Tibial nerve (tissue), 4 donors: ENCODE measurements at places on chromosomes 2 and 18. TPM values are rescaled to one million over a fixed set of nuclear protein-coding genes. Genes with fewer than 3 reads are reported as not detected.

DNA sequence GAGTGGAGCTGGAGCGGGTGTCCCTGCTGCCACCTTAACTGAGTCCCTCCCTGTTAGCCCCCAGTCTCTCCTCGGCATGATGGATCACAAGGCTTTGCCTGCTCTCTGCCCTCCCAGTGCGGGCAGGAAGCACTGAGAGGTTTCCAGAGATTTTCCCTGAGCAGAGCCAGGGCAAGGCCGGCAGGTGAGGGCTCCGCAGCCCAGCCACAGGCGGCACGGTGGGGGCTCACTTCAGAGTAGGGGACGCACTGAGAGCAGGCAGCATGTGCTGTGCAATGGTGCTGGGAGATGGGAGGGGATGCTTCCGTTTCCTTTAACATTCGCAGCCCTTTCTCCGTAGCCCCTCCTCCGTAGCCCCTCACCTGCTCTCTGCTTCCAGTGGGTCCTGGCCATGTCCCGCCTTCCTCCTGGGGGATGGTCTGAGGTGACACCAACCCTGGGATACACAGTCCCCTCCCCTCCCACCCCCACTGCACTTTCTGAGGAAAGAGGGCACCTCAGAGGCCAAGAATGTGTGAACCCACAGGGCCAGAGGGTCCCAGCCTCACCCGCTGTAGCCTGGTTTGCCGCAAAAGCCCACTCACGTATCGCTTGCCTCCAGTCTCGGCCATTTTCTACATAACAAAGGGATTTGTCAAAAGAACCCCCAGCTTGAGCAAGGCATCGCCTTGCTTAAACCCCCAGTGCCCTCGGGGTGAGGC lies 10.7 kb downstream of the KCNF1 start:
- no peak for DNase-seq

GRCh38 chr2:186422226-186422625 lies 63.8 kb upstream of the ZC3H15 start:
- DNase-seq, result no peak

Gene ABCB11
- total RNA-seq, result 0.30 TPM

DNA sequence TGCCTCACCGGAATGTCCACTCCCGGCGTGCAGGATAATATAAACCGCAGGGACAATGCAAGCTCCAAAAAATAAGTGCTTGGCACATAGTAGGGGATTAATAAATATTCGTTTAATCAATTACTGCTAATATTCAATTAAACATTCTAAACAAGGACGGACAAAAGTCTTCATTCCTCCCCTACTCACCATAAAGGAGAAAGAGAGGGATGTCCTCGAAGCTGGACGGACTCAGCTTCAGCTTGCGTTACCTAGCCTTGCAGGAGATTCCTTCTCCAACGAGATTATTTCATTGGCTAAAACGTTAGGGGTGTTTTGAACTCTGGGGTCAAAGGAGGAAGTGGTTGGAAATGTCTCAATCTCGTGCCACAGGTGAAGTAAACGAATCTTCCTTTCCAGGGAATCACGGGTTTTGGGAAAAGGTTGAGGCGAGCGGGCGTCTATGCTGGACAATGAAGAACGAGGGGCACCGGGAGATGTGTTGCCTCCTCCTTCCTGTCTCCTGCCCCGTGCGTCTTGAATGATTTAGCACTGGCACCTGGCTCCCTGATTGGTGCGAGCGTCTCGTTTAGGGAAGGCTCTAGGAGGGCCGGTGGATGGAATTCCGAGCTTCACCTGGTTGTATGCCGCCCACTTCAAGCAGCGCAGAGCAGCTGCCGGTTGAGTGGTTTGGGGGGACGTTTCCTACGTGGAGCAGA lies 2.0 kb upstream of the GAD1 start:
- no peak for DNase-seq

Gene MAP3K19
- not detected for total RNA-seq

- no peak for DNase-seq
These were observed 13.0 kb upstream of the TET3 start for GRCh38 chr2:73971722-73972121.

DNA sequence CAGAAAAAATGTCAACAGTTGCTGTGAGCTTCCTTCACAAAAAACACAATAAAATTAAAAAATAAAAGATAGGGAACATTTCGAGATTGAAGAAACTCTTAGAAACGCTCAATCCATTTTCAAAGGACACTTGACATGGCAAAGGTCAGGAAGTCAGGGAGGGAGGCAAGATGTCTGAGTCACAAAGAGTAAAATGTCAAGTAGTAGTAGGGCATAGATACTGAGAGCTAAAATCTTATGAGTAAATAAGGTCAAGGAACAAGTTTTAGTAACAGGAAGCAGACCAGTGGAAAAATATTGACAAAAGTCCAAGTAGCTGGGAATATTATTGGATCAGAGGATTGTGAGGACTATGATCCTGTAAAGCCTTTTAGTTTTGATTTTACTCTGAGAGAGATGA lies 495.6 kb downstream of the TMX3 start:
- no peak for DNase-seq

- no peak for DNase-seq
These were observed 151.7 kb upstream of the ITGA4 start for GRCh38 chr2:181305301-181306123.

GRCh38 chr2:68375582-68375981 lies 10.5 kb downstream of the PLEK start:
- no peak for DNase-seq

GRCh38 chr2:98121149-98121548 lies 34.2 kb downstream of the VWA3B start:
- DNase-seq, result no peak

Gene ZNF804A
- not detected for total RNA-seq

GRCh38 chr2:18900691-18901141 lies 311.3 kb upstream of the NT5C1B start:
- DNase-seq, result peak; percentile 40

GRCh38 chr2:172087780-172088244 lies 2.5 kb downstream of the DLX1 start:
- no peak for DNase-seq

DNA sequence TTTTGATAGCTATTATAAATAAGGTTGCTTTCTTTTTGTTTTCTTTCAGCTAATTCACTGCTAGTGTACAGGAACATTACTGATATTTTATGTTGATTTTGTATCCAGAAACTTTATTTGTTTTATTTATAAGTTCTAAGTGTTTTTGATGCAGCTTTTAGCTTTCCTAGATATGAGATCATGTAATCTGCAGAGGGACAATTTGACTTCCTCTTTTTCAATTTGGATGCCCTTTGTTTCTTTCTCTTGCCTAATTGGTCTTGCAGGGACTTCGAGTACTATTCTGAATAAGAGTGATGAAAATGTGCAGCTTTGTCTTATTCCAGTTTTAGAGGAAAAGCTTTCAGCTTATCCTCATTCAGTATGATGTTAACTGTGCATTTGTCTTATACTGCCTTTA lies 643.4 kb upstream of the CDH2 start:
- no peak for DNase-seq

Gene ANKRD30B
- 17.4 TPM for total RNA-seq

- DNase-seq, result no peak
These were observed 105.1 kb downstream of the SLC8A1 start for GRCh38 chr2:40346535-40347354.

Gene CROCC2
- 1.2 TPM for total RNA-seq

Gene ZC3H6
- 15.1 TPM for total RNA-seq

Gene ZBTB14
- total RNA-seq, result 10.2 TPM

DNA sequence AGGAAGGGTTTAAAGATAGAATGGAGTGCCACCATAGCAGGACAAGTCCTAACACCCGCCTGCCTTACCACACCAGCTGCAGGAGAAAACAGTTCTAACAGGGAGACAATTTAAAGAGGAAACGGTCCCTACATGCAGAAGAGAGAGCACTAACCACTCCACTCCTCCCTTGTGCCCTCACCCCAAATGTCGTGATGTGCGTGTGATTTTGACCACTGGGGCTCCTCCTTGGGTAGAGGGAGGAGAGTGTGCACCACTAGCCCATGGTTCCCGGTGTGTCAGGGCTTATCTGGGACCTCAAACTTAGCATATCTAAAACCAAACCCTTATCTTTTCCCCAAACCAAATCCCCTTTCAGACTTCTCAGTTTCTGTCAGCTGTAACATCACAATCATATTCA lies 105.5 kb upstream of the CCDC68 start:
- DNase-seq, result no peak

- no peak for DNase-seq
These were observed 243.0 kb downstream of the RPRM start for GRCh38 chr2:153235516-153235915.

DNA sequence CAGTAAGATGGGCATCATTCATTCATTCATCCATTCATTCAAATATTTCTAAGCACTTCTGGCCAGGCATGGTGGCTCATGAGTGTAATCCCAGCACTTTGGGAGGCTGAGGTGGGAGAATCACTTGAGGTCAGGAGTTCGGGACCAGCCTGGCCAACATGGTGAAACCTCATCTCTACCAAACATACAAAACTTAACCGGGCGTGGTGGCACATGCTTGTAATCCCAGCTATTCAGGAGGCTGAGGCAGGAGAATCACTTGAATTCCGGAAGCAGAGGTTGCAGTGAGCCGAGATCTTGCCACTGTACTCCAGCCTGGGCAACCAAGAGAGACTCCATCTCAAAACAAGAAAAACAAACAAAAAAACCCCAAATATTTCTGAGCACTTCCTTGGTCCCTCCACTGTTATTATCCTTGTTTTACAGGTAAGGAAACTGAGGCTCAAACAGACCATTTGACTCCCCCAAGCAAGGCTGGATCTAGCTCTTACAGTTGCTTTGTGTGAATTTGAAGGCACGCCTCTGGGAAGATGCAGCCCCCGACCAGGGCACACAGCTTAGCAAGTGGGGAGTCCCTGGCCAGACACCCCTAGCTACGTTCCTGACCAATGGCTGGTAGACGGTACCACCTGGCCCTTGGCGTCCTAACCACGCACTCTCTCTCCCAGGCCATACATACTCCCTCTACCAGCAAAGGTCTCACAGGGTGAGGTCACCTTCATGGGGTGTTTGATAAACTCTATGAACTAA lies 50.6 kb upstream of the ODC1 start:
- DNase-seq, result no peak

DNA sequence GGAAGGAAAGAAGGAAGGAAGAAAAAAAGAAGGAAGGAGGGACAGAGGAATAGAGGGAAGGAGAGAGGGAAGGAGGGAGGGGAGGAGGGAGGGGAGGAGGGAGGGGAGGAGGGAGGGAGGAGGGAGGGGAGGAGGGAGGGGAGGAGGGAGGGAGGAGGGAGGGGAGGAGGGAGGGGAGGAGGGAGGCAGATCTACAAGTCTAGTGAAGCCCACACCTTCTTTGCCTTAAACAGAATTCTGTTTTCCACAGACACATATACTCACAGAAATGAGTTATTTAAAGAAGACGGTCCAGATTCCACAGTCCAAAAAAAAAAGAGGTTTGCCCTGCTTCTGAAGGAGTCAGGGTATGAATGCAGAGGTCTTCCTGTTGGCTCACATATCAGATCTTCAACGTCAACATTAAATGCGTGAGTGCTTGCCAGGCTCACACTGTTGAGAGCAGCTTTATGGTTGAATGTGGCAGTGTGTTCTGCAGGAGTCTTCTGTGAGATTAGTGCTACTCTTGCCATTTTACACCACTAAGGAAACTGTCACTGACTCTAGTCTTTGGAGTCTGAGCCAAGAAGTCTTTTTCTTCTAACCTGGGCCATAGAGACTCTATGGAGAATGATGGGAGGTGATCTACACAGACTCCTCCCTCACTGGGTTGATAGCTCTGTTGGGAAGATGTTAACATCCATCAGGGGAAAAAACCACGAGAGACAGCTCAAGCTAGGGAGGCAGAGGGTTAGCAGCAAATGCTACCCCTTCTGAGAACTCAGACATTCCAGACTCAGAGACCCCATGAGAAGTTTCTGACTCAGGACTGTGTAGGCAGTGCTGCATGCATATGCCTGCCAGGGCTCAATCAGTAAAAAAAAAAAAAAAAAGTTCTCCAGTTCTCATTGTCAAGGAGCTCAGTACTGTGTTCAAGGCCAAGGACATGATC lies 23.3 kb downstream of the PAX8 start:
- DNase-seq, result no peak

GRCh38 chr2:96241900-96242611 lies 23.7 kb downstream of the TMEM127 start:
- peak; percentile 40 for DNase-seq
